HFF-Myc (cell line): ENCODE measurements at places on chromosomes 13 and 19.

- DNase-seq, result no peak
Measured at GRCh38 chr19:15323496-15324235, 8.7 kb downstream of the BRD4 start.

- no peak for DNase-seq
Measured at GRCh38 chr19:10006335-10006708, 4.0 kb downstream of the COL5A3 start.

- no peak for DNase-seq
Measured at GRCh38 chr13:105616333-105617075, 919.0 kb downstream of the EFNB2 start.

GRCh38 chr19:30006207-30006606 lies 64.2 kb downstream of the URI1 start:
- no peak for DNase-seq
